ENCODE measurements at places on chromosomes 11 and 22.
A peak's percentile ranks its signal among the peaks of the same experiment; 100 is the strongest.

- DNase-seq: no peak
Measured at GRCh38 chr11:45152740-45153595, 6.5 kb downstream of the PRDM11 start.

- no peak for DNase-seq
Measured at GRCh38 chr22:20533879-20534265, 26.5 kb downstream of the MED15 start.

GRCh38 chr22:22243033-22243680 lies 1.4 kb upstream of the VPREB1 start:
- no peak for DNase-seq

DNA sequence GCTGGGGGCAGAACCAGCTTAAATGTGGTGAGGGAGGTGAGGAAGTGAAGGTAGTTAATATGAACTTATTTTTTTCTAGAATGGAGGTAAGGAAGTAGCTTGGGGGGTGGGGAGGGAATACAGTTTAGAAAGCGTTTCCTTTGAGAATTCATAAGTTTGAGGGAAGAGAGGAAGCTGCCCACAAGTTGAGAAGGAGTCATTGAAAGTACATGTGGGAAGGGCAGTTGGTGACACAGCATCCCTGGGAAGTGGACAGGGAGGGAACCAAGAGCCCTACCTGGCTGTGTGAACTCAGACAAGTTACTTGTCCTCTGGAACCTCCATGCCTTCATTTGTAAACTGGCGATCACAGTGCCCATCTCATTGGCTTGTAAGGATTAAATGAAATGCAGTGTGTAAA lies 125.9 kb upstream of the SPON1 start:
- no peak for DNase-seq

DNA sequence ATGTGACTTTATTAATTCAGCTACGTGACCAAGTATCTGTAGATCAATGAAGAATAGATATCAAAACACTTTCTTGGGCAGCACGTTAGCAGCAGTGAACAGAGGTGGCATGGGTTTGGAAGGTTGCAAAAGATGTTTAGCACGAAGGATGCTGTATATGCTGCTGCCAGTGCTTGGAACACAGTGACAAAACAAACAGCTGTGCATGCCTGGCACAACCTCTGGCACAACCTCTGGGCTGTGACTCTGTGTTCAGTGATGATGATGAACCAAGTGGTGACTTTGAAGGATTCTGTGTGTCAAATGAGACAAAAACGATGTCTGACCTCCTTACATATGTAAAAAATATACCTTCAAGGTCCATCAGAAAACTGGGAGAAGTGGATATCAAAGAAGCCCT lies 104.7 kb downstream of the TBC1D22A start:
- DNase-seq: no peak

DNA sequence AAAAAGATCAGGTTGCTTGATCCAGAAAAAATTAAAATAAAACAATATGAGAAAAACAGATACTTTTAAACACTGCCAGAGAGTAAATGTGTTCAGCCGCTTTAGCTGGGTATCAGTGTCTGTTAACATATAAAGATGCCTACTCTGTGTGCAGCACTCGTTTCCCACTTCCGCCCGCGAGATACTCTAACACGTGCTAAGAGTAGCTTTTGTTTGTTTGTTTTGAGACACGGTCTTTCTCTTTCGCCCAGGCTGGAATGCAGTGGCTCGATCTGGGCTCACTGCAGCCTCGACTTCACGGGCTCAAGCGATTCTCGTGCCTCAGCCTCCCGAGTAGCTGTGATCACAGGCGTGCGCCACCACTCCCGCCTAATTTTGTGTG lies 531 bp upstream of the MEN1 start:
- no peak for DNase-seq

GRCh38 chr11:65470433-65471049 lies 28.3 kb upstream of the MALAT1 start:
- no peak for DNase-seq

- DNase-seq: no peak
Measured at GRCh38 chr11:72939031-72939430, 124.8 kb downstream of the ATG16L2 start.

DNA sequence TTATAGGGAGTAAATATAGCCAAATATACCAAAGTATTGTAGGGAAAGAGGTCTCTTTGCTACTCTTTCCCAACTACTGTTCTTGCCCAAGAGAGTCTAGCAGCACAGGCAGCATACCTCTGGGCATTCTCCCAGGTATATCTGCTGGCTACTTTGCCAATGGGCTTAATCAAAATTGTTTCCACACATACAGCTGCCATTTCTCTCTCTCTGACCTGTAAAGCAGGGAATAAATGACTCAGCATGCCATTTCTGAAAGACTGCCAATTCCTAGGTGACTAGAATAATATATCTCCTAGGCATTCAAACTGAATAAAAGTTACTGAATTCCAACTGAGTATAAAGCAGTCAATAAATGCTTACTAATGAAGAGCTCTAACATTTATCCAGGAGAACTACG lies 44.6 kb downstream of the RDX start:
- no peak for DNase-seq

DNA sequence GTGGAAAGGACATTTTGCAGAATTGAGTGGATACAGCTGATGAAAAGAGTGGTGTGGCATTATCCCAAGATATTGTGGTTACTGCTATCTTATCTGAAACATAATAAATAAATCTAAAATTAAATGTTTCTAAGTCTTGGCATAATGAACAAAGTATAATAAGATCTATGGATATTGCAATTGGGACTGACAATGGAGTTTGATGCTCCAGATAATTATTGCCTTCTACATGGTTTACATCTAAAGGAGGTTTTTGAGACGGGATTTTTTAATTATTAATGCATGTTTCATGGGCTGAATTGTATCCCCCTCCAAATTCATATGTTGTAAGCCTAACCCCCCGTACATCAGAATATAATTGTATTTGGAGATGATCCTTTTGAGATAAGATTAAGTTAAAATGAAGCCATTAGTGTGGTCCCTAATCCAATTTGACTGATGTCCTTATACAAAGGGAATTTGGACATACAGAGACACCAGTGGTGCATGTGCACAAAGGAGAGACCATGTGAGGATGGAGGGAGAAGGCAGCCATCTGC lies 198.5 kb downstream of the MSANTD4 start:
- DNase-seq: no peak

DNA sequence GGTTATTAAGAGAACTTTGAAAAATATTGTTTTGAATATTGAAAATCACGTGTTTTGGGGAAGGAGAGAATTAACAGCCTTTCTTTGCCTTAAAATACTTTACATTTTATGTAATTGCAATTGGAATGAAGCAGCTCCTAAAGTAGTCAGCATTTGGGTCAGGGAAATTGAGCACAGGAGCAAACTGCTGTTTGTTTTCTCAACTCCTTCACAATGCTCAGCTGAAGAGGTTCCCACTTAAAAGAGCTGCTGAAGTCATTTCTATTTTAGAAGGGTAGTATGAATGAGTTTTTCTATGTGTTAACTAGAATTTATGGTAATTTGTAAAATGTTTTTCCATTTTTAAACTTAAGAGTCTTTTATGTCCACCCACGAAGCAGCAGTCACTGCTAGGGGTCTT lies 8.1 kb upstream of the UCP2 start:
- DNase-seq: no peak

DNA sequence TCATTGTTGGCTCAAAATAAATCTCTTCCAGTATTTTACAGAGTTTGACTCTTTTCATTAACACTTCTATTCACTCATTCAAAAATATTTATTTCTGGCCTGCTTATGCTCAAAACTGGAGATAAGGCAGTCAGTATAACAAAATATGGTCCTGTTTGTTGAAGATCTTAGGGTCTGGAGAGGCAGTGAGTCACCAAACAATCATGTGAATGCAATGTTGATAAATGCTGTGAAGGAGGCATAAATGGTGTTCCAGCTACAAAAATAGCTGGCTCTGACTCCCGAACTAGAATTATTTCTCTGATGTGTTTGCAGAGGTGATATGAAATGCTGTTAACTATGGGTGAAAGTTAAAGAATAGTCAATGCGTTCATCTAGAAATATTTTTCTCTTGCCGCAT lies 390.6 kb downstream of the AASDHPPT start:
- DNase-seq: no peak

DNA sequence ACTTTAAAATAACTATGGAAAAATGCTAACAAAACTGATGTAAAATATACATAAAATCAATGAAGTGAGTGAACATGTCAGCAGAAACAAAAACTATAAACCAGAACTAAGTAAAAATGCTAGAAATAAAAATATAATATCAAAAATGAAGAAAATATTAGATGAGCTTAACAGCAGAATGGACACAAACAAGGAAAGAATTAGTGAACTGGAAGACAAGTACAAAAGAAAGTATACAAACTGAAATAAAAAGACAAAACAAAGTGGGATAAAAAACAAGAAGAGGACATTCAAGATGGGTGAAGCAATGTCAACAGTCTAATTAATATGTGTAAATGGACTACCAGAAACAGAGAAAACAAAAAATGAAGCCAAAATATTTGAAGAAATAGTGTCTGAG lies 339.2 kb downstream of the NXPE2 start:
- DNase-seq: no peak

DNA sequence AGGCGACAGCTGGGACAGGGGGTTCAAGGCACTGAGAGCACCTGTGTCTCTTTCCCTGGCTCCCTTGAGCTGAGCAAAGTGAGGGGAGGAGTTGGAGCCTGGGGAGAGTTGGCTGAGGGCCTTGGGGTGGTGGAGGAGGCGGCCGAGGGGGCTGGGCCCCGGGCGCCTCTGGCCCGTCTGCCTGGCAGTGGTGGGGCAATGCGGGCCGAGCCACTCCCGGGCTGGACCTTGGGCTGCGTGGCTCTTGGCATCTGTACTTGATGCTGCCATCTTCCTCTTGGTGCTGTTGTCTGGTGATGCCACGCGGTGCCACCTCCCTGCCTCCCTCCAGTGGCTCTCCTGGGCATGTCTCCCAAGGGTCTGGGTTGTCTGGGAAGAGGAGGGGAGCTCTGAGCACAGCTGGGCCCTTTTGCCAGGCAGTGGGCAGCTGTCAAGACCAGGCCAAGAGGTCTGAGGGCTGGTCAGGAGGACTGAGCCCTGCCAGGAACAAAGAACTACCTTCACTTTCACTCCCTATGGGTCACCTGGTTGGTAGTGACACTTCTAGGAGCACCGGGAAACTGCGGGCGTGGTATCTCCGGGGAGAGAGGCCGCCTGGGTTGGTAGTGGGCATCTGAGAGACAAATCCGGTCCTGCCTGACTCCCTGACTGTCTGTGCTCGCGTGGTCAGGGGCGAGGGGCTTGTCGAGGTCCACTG lies 1.3 kb downstream of the GRIK4 start:
- DNase-seq: peak; percentile 23

DNA sequence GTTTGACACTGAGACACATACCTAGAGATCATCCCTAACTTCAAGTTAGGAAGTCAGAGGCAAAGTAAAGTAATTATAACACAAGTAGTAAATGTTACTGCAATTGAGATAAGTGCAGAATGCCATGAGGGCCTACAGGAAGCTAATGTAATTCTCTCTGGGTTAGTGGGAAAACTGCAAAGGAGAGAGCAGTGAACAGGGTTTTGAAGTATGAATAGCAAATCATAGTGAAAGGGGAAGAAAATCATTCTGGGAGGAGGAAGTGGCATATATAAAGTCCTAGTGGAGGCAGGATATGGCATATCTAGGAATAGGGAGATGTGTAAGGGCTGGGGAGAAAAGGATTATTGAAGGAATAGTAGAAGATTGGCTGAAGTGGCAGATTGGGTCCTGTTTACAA lies 27.9 kb downstream of the RNF169 start:
- no peak for DNase-seq

DNA sequence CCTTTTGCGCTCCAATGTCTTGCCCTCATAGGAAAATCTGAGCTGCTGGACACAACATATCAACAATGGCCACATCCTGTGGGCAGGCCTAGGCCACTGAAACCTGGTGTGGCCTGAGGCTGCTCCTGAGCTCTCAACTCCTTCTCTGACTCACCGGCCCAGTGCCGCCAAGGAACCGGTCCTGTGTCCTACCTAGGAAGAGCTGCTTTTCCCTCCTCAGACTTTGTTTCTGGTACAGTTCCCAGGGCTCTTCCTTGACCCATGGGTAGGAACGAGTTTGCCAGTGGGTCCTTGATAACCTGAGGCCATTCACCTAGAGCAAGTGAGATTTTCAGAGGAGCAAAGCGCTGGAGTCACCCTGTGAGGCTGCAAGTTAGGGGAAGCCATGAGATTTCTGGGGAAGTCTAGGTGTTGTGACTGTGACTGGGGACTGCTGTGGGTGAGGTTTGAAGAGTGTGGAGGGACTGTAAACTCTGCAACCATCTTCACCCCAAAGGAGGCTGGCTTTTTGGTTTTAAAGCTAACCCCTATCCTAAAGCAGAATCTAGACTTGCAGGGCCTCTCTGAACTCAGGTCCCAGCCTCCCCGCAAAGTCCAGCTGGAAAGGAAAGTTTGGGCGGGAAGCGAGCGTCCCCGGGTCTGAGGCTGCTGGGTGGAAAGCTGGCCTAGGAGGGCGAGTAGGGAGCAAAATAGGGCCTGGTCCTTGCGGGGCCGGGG lies 12.0 kb upstream of the PAX6 start:
- no peak for DNase-seq

DNA sequence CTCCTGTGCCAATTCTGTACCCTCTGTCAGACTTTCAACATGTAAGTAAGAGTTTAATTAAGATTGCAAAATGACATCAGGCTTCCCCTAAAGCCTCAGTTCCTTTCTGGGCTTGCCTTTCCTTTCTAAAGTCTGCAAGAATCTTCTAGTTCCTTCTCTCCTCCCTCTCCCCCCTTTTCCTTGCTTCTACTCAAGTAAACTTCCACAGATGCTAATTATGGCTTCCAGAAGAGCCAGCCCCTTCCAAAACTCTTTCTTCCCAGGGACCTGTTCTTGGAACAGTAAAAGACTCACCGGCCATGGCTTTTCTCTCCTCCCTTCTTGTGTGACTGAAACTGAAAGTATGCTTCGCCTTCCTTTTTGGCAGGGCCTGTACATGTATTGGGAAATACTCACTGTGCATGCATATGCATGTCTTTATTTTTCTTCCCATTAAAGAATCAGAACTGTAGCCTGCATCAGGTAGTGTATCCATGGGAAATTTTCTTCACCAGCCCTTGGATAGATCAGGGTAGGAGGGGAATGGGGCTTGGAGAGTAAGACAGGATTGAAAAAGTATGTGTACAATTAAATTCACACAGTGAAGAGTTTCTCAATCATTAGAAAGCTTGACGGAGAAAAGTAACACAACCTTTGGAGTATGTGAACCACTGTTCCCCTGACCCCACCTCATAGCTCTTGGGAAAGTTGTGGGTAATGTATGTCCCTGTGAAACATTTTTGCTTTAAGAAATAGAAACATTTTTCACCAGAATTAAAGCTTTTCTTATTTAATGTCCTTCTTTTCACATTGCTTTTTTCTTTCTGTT lies at the start of gene CASP1:
TSS of gene CASP1 (minus strand) at position 332 of the 808 bp plus-strand sequence. CDS start at position 301, 31 bp downstream.
- DNase-seq: no peak

- DNase-seq: no peak
Measured at GRCh38 chr11:70481625-70482528, 83.5 kb downstream of the CTTN start.

All from hypothalamus (tissue), 51 donors.